ENCODE measurements at places on chromosomes 5 and 9.

DNA sequence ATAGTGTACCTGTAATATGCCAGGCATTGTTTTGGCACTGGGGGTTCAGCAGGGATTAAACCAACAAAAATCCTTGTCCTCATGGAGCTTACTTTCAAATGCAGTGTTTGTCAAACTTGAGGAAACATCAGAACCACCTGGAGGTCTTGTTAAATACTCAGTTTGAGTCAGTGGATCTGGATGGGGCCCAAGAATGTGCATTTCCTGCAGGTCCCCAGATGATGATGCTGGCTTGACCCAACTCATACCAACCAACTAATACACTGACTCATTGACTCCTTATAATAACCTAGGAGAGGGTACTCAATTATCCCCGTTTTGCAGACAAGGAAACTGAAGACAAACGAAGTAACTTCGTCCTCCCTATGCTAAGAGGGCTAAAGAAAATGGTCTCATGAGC lies 11.3 kb downstream of the WWC1 start:
- DNase-seq = no peak

- no peak for DNase-seq
Measured at GRCh38 chr5:134422791-134423365, 11.2 kb upstream of the CDKN2AIPNL start.

- no peak for DNase-seq
Measured at GRCh38 chr9:91378695-91379127, 17.0 kb upstream of the AUH start.

DNA sequence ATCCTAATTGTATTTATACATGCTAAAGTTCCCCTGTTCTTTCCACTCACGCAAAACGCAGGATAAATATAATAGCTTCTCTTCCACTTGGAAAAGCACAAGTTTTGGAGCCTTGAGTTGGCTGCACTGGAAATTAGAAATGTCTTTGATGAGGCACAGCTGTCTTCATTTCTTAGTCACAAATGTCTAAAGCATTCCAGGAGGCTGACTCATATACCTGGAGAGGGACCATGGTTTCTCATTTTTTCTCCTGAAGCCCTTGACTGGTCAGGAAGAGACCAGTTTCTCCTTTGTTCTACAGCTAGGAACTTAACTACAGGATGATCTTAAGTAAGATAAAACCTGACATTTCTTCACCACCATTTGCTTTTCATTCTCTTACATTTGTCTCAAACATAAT lies 16.2 kb downstream of the MTX3 start:
- DNase-seq = no peak

GRCh38 chr9:96553070-96553469 lies 66.6 kb downstream of the CDC14B start:
- no peak for DNase-seq

DNA sequence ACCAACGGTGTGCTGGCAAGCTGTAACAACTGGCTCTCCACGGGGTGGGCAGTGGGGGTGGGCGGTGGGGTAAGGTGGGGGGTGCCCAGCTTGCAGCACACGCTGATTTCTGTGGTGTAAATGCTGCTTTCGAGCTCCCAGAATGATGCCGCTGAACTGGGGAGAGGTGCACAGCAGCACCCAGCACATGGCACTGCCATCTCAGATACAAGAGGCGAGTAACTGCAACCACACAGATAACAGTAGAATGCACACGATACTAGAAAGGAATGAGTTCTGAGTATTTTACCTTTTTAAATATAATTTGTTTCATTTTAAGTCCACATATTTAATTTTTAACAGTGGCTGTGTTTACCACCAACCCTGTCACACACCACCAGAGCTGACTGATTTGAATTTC lies 87.9 kb downstream of the SEMA4D start:
- DNase-seq = no peak

GRCh38 chr9:109467936-109468335 lies 30.2 kb downstream of the PTPN3 start:
- DNase-seq = no peak

DNA sequence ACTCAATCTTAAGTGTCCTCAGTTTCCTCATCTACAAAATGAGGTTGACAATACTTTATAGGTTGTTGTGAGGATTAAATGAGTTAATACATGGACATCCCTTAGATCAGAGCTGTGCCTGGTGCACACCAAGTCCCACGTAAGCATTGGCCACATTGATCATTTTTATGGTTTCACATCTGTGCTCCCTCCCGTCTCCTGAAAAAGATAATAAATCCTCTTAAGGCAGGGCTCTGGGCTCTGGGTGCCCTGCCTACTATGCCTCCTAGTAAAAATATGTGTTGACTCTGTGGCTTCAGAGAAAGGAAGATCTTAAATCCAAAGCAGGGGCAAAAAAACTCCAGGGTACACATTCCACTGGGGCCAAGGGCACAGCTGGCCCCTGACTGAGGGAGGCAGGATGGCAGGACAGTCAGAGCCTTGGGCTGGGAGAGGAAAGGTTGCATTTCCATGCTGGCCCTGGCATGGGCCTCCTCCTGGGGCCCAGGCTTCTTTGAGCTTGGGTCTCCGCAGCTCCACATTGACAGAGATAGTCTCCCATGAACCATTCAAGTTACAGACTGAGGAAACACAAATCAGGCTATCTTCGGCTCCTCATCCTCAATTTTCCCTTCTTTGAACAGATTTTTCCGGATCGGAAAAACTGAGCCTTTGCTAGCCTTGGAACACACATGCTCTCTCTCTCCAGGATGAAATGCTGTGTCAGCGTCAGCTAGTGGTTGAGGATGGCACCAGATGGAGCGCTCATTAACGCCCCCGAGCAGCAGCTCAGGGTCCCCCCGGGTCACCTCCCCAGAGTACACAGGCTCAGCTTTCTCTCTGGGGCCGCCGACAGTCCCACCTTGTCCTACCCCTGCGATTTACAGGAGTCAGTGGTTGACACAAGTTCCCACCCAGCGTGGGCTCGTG lies 22.4 kb upstream of the KIF12 start:
- no peak for DNase-seq

Data from HS-27A (cell line).